ENCODE measurements at places on chromosomes 11 and 22.

DNA sequence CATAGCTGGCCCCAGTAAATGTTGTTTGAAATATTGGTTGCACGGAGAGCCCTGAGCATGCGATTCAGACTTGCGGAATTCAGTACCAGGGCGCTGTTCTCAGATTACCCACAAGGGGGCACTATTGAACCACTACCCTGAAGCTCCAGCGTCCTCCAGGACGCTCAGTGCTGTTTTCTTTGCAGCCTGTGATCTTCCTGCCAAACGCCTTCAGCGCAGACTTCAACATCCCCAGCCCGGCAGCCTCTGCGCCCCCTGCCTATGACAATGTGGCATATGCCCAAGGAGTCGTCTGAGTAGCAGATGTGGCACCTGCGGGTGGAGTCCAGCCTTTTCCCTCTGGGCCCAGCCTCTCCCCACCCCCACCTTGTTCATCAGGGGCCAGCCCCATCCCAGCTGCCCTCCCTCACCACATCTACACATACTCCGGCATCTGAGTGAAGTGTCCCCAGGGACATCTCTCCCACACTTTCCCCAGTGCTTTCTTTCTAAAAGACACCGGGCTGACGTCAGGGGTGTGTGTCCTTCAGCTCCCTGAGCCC lies 9.6 kb upstream of the MS4A10 start:
- DNase-seq: peak; percentile 78

DNA sequence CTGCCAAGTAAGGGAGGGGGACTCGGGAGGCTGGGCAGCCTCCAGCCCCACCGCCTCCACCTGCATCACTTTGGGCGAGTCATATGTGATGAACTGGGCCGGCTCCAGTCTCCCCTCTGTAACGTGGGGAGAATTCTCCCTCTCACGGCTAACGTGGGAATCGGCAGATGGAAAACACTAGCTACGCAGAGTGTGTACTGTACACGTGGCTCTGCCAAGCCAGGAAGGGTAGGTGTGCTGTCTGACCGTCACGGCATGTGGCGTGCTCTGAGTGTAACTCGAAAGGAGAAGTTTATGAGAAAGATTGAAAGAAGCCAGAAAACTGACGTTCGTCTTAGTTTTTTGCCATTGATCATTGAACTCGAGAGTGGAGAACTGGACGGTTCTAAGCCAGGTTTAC lies 13.7 kb downstream of the TRMU start:
- DNase-seq: no peak

GRCh38 chr22:31652088-31652487 lies 9.9 kb downstream of the PISD start:
- DNase-seq: no peak

DNA sequence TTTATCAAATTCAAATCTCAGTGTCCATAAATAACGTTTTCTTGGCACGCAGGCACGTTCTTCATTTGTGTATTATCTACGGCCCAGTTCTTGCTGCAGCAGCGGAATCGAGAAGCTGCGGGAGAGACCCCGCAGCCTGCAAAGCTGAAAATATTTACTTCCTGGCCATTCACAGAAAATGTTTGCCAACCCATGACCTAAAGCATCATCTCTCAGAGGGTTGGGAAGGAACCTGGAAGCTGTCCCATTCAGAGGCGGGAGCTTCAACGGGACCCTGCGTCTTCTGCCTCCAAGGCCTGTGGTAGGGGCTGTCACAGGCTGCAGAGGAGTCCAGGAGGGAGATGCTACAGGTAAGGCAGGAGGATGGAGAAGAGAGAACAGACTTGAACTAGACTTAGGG lies 319.2 kb downstream of the MN1 start:
- no peak for DNase-seq

DNA sequence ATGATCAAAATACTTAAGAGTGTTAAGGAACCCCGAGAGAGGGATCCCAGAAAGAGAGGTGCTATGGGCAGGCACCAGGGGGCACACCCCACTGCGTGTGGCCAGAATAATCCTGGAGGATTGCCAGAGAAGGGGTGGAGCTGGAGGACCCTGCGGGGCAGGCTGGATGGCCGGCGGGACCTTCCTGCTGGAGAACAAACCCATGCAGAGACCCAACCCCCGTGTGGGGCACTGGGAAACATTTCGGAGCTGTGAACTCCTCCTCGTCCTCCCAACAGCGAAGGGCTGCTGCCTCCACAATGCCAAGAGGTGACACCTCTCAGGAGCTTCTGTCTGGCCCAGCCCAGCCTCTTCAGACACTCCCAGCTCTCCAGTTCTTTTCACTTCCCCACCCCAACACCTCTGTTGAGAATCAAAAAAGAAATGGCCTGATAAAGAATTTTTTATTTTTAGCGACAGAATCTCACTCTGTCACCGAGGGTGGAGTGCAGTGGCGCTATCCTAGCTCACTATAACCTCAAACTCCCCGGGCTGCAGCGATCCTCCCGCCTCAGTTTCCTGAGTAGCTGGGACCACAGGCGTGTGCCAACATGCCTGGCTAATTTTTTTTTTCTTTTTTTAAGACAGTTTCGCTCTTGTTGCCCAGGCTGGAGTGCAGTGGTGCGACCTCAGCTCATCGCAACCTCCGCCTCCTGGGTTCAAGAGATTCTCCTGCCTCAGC lies 25.6 kb downstream of the RHOD start:
- no peak for DNase-seq

GRCh38 chr11:84430661-84431060 lies 1144.5 kb upstream of the CCDC90B start:
- no peak for DNase-seq

GRCh38 chr11:113417428-113417827 lies 29.8 kb downstream of the ANKK1 start:
- DNase-seq: no peak

DNA sequence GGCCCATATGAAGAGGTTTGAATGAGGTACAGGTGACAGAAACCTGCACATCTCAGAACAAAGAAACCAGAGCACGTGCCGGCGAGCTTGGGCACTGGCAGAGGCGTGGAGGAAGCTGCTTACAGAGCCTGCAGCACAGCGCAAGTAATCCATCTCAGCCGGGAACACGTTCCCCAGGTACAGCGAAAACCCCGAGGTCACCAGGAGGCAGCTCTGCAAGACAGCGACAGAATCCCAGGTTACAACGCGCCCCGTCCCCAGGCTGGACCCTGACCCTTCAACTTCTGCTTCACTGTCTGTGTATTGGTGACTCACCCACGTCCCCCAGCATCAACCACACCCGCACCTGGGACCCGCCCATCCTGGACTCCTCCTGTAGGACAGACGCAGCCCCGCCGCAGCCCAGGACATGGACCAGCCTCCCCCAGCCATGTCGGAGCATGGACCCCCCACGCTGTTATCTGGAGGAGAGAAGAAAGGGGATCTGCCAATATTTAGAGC lies 2.2 kb downstream of the MLC1 start:
- no peak for DNase-seq

GRCh38 chr22:44000123-44000522 lies 24.0 kb upstream of the PARVB start:
- no peak for DNase-seq

DNA sequence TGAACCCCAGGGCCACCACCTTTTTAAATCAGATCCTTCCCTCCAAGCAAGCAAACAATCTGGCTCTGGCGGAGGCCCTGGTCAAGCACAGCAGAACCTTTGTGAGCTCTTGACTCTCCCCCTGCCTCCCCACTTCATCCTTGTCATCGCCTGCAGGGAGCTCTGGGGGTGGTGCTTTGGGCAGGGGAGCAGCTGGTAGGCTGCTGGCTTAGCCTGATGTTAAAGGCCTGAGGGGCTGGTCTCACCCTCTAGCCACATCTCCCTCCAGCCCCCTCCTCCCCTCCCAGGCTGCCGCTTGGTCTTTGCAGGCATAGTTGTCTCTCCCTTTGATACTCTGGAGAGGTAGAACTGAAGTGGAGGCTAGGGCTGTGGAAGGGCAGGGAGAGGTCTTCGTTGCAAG lies 50.9 kb downstream of the THAP12 start:
- DNase-seq: no peak

DNA sequence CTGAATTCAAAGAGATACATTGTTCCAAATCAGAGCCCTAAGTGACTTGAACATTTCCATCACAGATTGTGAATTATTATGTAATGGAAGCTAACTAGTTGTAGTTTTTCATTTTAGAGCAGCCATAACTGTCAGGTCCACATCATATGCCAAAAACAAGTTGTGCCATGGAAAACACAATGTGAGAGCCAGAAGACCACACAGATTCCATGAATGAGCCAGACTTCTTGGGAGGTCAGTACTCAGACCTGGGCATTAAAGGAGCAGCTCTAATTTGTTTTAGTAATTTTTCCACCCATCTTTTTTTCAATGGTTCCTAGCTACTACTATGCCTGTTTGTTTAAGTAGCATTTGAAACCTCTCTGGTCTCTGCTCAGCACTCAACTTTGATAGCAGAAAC lies 279.4 kb downstream of the FAT3 start:
- DNase-seq: peak; percentile 15

DNA sequence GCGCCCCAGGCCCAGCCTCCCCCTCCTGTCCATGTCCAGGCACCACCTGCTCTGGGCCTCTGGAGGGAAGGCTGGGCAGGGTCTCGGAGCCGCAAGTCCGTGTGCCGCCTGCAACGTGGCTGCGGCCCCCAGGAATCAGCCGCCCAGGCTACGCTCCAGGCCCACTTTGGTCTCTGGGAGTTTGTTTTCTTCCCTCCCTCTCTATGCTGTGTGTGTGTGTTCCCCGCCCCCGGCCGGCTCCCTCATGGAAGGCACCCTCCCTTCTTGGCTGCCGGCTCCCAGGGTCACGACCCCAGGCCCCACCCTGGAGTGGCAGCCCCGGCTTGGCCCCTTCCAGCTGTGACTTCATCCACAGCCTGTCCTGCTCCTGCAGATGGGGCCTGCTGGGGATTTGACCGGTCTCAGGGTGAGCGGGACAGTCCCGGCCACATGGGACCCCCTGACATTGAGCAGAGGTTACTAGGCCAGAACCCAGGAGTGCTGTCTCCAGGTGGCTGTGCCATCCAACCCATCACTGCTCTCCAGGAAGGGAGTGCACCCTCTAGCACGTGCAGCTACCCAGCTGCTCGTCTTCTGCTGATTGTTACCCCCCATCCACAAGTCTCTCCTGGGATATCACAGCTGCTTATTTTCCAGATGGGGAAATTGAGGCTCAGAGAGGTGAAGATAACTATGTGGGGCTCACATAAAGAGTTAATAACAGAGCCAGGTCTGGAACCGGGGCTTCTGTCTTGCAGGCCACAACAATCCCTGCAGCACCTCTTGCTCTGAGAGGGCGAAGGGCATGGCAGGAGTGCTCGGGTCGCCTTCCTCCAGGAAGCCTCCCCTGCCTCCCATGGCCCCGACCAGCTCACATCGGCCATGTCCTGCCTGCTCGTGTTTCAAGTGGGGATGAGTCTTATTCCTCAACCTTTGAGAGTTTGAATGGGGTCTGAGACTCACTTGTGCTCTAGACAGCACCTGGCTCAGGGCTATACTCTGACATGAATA lies 2.8 kb upstream of the LIF start:
- DNase-seq: no peak

DNA sequence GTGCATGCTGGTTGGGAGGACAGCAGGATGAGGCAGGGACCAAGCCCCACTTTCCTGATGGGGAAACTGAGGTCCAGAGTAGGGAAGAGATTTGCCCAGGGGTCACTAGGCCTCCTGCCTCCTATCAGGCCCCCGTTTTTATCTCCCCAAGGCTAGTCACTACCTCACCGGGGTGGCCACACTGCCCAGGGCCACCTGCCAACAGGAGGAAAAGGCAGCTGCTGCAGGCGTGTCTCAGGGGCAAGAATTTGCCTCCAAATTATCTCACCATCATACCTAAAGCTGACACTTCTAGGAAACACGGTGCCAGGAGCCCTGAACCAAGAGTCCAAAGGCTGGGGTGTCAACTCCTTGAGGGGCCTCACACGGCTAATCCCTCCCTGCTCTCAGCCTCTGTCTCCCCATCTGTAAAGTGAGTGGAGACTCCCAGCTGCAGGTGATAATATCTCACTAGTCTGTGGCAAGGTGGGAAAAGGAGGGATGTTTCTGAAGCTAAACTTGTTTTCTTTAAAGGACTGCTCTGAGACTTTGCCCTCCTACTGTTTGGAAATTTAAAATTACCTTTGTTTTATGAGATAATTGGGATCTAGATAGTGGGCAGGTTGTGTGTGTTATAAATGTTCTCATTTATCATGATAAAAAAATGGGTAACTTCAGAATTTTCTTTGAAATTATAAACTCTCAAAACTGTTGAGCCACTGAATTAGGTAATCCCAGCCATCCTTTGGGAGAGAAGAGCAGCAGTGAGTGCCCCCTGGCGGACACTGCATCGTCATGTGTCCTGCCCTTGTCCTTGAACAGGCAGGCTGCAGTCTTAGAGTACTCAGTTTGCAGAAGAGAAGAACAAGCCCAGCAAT lies 60.0 kb downstream of the MYO7A start:
- DNase-seq: peak; percentile 69

DNA sequence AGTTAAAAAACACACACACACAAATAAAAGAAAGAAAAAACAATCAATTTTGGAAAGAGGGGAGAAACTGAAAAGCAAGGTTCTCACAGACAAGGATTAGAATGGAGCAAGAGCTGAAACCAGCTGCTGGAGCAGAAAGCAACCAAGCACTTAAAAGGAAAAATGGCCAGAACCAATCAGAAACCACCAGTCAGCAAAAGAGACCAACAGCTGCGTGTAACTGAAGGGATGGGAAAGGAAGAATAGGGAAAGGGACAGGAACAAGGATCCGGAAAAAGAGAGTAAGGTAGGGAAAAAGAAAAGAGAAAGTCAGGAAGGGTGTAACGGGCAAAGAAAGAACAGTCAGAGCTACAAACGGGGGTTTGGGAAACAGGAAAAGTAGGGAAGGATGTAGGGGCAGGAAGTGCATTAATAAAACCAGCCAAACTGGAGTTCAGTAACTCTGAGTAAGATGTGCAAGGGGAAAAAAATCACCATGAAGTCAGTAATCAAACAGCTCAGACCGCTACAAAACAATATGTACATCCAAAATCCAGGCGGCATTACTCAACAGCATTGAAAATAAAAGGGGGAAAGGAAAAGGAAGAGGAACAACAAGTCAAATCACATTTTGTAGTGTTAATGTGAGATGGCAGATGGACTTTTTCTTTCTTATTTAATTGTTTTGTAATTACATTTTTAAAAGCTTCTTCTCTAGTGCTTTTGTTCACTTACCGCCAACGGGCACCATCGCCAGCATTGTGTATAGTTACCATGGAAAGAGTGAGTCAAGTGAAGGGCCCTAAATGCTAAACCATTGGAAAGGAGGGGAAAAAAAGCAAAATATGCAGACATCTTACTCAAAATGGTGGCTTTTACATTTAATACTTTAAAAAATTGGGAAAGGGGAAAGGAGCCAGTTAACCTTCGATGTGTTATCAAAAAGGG lies 49.2 kb downstream of the APOL5 start:
- peak; percentile 63 for DNase-seq

DNA sequence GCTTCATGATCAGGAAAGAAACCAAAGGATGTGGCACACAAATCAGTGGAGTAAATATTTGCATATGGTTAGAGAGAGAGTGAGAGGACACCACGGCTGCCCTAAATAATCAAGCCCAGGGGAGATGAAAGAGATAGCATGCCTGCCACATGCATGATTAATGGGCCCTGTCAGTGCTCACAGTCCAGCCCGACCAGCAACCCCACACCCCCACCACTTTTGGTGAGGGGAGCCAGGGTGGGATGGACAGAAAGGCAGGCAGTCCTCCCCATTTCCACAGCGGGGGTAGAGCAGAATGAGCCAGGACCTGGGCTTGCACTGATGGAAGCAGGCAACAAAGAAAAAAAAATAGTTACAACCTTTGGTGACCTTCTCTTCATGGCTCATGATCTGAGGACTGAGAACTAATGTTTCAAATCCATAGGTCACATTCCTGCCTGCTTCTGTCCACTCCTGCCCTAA lies 545.0 kb downstream of the ETS1 start:
- DNase-seq: peak; percentile 58

GRCh38 chr11:2904153-2905052 lies 18.8 kb upstream of the CDKN1C start:
- DNase-seq: no peak

GRCh38 chr11:119361056-119361787 lies 14.7 kb upstream of the MFRP start:
- peak; percentile 65 for DNase-seq
